ENCODE measurements at places on chromosomes 1 and 21. TPM values are rescaled to one million over a fixed set of nuclear protein-coding genes. Genes with fewer than 3 reads are reported as not detected.
A peak's percentile ranks its signal among the peaks of the same experiment; 100 is the strongest.

GRCh38 chr21:30831194-30831765 is 1.7 kb upstream of the KRTAP7-1 start:
- no peaks in the 10 kb centered on the region for H3K36me3 ChIP-seq
- no peak overlapping the region for H3K27ac ChIP-seq
- H3K4me3 ChIP-seq: no peak overlapping the region
- DNase-seq: no peak
- no peaks in the 10 kb centered on the region for H3K27me3 ChIP-seq

DNA sequence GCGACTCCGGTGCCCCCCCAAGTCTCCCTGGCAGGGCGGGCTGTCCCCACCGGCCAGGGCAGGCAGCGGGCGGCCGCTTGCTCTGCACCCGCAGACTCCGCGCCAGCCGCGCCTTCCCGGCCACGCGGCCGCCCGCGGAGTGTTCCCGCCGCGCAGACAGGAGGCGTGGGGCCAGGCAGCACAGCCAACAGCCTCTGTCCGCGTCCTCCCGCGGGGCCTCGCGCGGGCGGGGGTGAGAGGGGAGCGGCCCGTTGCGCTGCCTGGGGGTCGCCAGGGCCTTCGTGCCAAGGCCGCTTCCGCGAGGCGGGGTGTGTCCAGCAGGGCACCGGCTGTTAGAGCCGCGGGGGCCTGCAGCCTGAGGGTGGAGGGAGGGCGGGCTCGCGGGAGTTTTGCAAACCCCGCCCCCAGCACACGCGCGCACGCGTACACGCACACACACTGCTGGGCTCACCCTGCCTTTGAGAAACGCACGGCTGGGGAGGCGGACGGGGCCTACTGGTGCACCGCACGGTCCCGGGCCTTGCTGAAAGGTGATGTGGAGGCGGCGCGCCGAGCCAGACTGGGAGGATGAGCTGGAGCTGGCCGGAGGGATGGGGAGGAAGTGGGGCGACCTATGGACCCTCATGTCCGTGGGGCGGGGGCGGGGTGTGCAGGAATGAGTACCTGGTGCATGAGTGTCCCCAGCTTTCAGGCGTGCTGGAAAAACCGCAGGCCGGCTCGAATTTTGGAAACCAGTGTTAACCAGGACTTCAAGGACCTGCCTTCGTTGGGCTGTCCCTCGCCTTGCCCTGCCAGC is 41.5 kb downstream of the KIAA1614 start:
- peaks cover 4% of the 10 kb centered on the region for H3K4me1 ChIP-seq
- peak overlapping the region; percentile 68 for H3K4me3 ChIP-seq
- peak overlapping the region; percentile 62 for H3K27ac ChIP-seq
- H3K27me3 ChIP-seq: no peaks in the 10 kb centered on the region
- H3K36me3 ChIP-seq: no peaks in the 10 kb centered on the region

Gene ADORA3
- total RNA-seq: 3.1 TPM

DNA sequence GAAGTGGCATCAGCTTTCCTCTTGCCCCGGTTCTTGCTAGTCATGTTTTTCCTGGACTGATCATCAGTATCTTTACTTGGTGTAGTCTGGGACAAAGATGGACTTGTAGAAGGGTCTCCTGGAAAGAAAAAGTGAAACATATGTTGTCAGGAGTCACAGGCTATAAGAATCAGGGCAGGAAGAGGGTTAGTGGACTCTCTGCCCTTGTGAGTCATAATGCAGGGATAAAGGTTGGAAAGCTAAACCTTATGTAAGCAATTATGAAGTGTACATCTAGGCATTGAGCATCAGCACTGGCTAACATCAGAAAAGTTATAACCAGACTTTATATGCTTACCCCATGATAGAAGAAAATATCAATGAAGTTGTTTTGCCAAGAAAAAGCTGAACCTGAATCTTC is 51.2 kb downstream of the XKR8 start:
- H3K4me3 ChIP-seq: no peak overlapping the region
- DNase-seq: no peak
- H3K36me3 ChIP-seq: no peaks in the 10 kb centered on the region
- no peaks in the 10 kb centered on the region for H3K27me3 ChIP-seq

Gene NEXN
- 2.4 TPM for total RNA-seq

DNA sequence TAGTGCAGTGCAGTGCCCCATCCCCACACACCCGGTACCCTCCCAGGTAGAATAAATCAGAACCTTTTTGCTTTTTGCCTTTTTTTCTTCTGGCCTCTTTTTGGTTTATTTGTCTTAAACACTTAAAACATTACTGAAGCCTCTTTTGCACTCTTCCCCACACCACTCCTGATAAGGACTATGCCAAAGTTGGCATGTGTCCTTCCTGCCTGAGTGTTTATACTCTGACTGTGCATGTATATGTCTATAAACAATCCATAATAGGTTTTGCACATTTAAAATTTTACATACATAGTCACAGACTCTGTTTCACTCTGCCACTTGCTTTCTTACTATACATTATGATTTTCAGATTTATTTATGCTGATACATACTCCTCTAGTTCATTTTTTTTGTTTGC is 59.6 kb downstream of the BEND5 start:
- H3K27me3 ChIP-seq: no peaks in the 10 kb centered on the region
- H3K4me1 ChIP-seq: no peaks in the 10 kb centered on the region
- no peaks in the 10 kb centered on the region for H3K36me3 ChIP-seq
- no peak overlapping the region for H3K27ac ChIP-seq

Gene LCE3C
- total RNA-seq: not detected

DNA sequence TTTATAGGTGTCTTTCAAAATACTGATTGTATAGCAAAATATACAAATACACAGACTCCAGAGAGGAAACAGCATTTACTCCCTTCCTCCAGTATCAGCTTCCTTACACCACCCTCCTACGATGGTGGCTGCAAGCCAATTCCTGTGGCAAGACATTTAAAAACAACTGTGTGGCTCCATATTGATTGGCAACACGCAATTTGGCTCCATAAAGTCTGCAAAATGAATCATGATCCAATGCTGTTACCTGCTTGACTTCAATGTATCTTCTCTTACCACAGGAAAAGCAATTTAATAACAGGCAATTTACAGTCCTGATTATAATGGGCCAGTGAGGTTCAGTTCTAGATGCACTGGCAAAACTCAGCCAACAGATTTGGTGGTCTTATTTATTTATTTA is 19.7 kb upstream of the ATP6V1G3 start:
- H3K27ac ChIP-seq: no peak overlapping the region
- H3K27me3 ChIP-seq: no peaks in the 10 kb centered on the region
- H3K36me3 ChIP-seq: no peaks in the 10 kb centered on the region

DNA sequence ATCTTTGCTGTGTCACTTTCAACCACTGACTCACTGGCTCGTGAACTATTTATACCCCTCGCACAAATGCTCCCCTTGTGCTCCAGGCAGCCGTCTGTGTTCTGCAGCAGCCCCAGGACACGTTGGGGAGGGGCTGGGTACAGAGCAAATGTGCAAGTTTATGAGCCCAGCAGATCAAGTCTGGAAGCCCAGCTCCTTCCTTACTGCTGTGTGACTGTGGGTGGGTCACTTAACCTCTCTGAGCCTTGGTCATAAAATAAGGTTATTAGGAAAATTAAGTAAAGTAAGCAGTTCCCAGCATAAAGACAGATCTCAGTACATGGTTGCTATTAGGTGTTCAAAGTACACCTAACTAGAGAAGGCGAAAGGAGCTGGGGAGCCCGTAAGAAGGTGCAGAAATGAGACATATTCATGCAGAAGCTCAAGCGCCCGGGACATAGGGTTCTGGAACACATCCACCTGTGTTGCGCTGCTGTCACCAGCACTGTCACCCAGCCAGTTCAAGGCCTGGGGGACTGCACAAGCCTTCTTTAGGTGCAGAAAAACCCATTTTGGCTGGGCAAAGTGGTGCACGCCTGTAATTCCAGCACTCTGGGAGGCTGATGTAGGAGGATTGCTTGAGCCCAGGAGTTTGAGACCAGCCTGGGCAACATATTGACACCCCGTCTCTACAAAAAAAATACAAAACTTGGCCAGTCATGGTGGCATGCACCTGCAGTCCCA is 13.8 kb downstream of the EFHD2 start:
- no peaks in the 10 kb centered on the region for H3K36me3 ChIP-seq
- H3K4me3 ChIP-seq: no peak overlapping the region
- DNase-seq: no peak
- H3K27ac ChIP-seq: no peak overlapping the region
- H3K4me1 ChIP-seq: peaks cover 5% of the 10 kb centered on the region
- H3K27me3 ChIP-seq: no peaks in the 10 kb centered on the region

GRCh38 chr1:90783181-90783580 is 66.1 kb upstream of the BARHL2 start:
- no peak overlapping the region for H3K27ac ChIP-seq
- H3K4me1 ChIP-seq: no peaks in the 10 kb centered on the region
- H3K27me3 ChIP-seq: no peaks in the 10 kb centered on the region
- no peak for DNase-seq
- H3K36me3 ChIP-seq: no peaks in the 10 kb centered on the region
- no peak overlapping the region for H3K4me3 ChIP-seq

Gene HES3
- not detected for total RNA-seq

Gene FCGR3A
- total RNA-seq: 24.2 TPM

- H3K4me3 ChIP-seq: no peak overlapping the region
- H3K27me3 ChIP-seq: no peaks in the 10 kb centered on the region
- DNase-seq: no peak
- peaks cover 39% of the 10 kb centered on the region for H3K4me1 ChIP-seq
These were observed 30.7 kb upstream of the WASF2 start for GRCh38 chr1:27520651-27521050.

DNA sequence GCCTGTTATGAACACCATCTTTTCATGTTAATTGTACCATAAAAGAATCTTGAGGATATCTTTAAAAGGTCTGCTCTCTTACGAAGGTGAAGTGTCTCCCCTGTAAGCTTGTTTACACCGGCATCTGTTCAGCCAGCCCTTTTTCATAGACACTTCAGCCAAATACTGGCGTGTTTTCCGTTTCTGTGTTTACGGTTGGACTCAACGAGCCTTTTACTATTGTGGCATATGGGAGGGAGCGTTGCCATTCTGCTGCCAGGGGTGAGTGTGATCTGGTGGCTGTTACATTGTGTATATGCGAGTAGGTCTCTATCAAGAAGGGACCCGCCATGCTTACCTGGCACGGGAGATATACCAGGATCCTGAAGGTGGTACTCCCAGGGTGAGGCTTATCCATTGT is 433.8 kb downstream of the CAMTA1 start:
- H3K27me3 ChIP-seq: no peaks in the 10 kb centered on the region
- no peaks in the 10 kb centered on the region for H3K36me3 ChIP-seq
- no peaks in the 10 kb centered on the region for H3K4me1 ChIP-seq
- no peak for DNase-seq
- no peak overlapping the region for H3K4me3 ChIP-seq
- H3K27ac ChIP-seq: no peak overlapping the region

DNA sequence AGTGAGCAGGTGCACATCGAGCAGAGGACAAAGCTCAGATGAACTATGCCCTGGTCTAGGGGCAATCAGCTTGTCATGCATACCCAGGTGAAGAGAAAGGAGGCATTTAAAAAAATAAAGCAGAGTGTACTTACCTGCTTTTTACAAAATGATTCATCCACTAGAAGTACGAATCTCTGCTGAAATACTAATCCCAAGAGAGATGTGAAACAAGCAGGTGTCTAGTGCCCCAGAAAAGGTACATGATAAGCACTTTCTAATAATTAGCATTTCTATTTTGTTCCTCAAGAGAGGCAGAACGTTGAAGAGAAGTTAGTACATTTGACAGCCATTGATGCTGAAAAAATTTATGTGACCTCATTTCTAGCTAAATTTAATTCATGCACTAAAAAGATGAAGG is 31.1 kb downstream of the CHODL start:
- H3K4me1 ChIP-seq: no peaks in the 10 kb centered on the region
- no peaks in the 10 kb centered on the region for H3K27me3 ChIP-seq
- no peak overlapping the region for H3K27ac ChIP-seq
- H3K4me3 ChIP-seq: no peak overlapping the region
- no peak for DNase-seq

Gene PRR9
- not detected for total RNA-seq

DNA sequence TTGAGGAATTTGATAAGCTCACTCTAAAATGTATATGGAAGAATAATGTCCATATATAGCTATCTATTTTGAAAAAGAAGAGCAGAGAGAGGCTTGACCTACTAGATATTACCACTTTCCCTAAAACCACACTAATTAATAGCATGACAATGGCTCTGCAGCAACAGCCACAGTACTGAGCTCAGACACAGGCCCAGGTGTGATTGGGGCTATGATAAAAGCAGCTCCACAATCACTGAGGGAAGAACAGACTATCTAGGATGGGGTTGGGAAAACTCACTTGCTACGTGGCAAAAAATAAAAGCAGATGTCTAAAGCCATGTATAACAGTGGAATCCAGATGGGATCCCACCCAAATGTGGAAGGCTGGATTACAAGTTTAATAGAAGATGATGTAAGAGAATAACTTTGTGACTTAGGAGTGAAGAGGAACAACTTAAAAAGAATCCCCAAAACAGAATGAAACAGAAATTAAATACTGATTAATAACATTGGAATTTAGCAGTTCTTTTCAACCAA is 80.8 kb upstream of the RAB4A start:
- no peaks in the 10 kb centered on the region for H3K27me3 ChIP-seq
- no peak overlapping the region for H3K27ac ChIP-seq
- DNase-seq: no peak
- H3K36me3 ChIP-seq: no peaks in the 10 kb centered on the region

Gene CD48
- total RNA-seq: 1.4 TPM

Gene C1QA
- 28.9 TPM for total RNA-seq

Data from ovary (tissue), 10 donors.